ENCODE measurements at places on chromosomes 2 and 18.

DNA sequence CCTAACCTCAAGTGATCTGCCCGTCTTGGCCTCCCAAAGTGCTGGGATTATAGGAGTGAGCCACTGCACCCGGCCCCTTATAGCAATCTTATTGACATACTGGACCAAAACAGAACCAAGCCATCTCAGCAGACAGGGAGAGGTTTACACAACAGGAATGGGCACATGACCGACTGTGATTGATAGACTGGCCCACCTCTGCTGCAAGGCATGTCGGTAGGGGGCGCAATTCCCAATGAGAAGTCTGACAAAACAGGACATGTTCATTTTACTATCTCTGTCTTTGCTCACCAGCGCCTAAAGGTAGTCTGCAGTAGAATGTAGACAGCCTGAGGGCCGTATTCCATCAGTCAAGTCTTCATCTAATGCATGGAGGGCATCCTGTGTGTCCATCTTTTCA, 2.0 kb downstream of the LYPD6B start:
- DNase-seq, result no peak

DNA sequence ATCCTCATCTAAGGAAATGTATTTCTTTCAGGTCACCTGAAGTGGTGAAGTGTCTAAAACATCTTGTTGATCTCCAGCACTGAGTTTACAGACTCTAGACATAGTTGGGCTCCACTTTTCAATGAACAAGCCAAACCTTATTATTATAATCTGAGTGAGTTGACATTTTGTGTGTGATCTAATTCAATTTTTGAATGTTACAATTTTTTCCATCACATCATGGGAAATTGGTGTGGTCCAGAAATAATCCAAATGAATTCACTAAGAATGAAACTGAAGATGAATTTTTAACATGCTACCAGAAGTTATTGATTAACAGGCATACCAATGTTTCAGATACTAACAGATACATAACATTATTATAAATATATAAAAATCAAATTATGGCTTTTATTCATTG, 75.6 kb upstream of the EFEMP1 start:
- DNase-seq, result no peak

- no peak for DNase-seq
Observed at GRCh38 chr2:96325041-96325883, at the start of gene ITPRIPL1. Gene ITPRIPL1, plus strand, starts transcription at chr2:96325317. Its CDS starts 523 bp downstream, at chr2:96325840.

DNA sequence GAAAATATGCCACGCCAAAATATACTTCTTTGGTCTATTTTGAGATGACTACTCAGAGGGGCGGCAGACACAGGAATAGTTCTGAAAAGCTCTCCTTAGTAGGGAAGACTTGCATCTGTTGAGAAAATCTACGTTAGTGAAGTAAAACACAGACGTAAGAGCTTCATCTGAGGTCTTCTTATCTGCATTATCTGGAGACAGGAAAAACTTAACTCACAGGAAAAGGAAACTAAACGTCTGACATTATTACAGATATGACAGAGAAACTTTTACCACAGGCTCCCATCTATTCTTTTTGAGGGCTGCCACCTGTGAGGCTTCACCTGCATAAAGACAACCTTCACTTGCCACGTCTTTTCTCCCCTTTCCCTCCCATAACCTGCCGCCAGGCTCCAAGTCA, 1295.7 kb downstream of the LRP1B start:
- no peak for DNase-seq

- no peak for DNase-seq
Observed at GRCh38 chr2:29990129-29990528, 68.7 kb upstream of the ALK start.

DNA sequence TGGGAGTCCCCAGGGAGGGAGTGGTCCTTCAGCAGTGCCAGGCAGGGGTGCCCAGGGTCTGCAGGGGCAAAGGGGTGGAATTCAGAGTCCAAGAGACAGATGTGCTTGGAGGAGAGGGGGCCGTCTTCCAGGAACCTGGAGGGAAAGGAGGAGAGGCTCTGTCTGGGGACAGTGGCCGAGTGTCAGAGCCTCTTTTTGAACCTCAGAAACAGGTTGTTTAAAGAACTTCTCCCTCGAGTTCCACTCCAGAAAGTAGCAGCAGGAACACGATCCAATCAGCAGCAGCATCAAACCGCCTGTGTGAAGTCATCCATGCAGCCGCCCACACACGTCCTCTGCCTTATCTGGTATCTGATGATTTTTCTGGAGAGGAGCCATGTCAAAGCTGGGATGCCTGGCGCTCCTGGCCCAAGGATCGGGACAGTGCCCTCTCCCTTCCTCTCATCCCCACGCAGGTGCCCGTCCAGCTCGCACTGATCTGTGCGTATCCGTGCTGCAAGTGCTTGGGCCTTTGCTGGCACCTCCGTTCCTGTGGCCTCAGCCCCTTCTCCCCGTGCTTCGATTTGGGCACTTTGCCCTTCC, 205.1 kb downstream of the NDUFA10 start:
- DNase-seq, result no peak

- no peak for DNase-seq
Observed at GRCh38 chr2:67526283-67526682, 129.2 kb downstream of the ETAA1 start.
